Activated CD4-positive, alpha-beta T cell treated with anti-CD3 and anti-CD28 coated beads, Interleukin-2, amount 10 ng/mL, durations not matched to agents 7 days and 5 days (primary cell): ENCODE measurements at places on chromosomes 3 and 15.

DNA sequence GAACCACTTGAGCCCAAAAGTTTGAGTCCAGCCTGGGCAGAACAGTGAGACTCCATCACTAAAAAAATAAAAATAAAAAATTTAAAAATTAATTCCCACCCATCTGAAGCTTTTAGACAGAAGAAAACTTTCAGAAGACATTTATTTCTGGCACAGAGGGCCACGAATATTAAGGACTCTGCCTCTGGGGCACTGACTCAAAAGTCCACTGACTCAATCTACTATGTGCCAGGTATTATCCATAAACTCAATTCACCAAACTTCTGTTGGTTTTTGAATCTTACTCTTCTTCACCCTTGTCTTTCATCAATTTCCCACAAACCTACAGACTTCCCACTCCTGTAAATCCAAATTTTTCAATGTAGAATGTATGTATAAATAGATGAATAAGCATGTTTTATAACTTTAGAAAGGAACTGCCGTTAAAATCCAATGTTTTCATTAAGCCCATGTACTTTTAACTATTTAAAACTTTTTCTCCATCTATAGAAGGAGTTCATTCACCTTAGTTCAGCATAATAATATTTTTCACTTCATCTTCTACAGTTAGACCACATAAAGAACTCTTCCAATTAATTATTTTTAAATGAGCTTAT is 19.9 kb downstream of the ATP13A3 start:
- no peak for DNase-seq

DNA sequence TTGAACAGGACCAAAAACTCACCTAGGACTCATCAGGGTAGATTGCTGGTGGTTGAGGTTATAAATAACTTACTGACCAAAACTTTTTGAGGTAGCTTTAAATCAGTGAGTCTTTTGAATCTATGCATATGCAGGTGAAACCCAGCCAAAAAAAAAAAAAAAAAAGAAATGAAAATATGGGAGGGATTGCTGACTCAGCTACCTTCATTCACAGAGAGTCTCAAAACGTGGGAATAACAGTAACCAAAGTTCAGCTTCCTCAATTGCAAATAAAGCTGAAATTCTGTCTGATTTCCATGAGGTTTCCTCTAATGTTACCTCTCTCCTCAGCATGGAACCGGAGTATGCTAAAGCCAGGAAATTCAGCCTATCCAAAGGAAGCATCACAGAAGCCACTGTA is 95.2 kb upstream of the SEMA6D start:
- DNase-seq, result no peak

GRCh38 chr3:81666502-81667121 is 94.8 kb downstream of the GBE1 start:
- DNase-seq, result no peak

DNA sequence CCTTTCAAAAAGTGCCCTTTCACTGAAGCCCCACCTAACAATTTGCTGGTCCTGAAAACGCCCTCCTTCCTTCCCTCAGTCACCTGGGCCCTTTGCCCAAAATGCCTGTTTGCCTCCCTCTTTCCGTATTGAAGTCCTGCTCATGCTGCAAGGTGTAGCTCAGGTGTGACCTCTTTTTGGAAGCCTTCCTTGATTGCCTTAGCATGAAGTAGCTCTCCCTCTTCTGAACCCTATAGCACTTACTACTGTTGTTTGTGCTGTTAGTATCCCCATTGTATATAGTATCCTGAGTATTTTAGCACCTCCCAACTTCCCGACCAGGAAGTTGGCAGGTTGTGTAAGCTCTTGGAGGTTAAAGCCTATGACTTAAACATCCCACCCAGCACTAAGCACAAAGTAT is 1.7 kb downstream of the PLS1 start:
- no peak for DNase-seq

DNA sequence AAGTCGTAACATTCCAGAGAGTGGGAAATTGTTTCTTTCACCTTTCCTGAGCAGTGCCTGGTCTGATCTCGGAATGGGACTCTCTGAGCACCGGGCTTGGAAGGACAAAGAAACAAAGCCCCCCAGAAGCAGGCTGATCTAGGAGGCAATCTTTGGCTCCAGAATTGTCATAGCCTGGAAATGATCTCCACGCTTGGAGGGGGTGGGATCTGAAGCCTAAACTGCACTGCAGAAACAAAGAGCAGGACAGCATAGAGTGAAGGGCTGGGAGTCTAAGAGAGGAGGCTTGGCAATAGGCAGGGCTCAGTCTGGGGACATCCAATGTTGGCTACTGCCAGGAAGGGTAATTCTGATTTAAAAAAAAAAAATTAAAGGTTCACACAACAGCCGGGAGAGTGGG is 1.9 kb downstream of the CRABP1 start:
- DNase-seq, result no peak

DNA sequence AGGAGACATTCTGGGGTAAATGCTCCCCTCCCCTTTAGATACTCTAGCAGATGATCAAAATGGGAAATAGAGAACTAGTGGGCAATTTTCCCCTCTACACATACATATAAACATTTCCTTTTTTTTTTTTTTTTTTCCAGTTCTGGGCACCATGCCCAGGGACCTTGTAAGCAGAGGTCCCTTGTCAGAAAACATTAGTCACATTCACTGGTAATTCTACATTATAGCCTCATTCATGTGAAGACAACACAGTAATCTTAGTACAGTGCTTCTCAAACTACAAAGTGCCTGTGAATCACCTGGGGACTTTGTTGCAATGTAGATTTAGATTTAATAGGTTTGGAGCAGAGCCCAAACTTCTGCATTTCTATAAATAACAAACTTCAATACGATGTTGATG is 60.1 kb upstream of the ACTC1 start:
- no peak for DNase-seq

DNA sequence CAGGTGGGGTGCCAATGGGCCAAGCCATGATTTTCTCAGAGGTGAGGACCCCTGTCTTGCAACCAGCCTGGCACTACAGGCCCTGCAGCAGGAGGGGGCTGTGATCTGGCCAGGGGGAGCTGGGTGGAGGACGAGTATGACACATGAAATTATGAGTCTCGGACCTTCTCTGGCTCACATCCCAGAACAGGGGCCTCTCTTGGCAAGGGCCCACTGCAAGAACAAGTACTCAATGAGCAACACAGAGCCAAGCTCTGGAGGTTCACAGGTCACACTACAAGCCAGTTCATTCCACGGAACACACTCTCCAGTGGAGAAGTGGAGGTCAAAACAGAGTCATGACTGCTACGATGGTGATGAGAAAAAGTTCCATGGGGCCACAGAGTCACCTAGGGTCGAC is 28.3 kb downstream of the CCDC32 start:
- no peak for DNase-seq

GRCh38 chr3:194775731-194776130 is 90.0 kb downstream of the FAM43A start:
- DNase-seq, result no peak

GRCh38 chr3:58215317-58216025 is 4.7 kb upstream of the DNASE1L3 start:
- no peak for DNase-seq

DNA sequence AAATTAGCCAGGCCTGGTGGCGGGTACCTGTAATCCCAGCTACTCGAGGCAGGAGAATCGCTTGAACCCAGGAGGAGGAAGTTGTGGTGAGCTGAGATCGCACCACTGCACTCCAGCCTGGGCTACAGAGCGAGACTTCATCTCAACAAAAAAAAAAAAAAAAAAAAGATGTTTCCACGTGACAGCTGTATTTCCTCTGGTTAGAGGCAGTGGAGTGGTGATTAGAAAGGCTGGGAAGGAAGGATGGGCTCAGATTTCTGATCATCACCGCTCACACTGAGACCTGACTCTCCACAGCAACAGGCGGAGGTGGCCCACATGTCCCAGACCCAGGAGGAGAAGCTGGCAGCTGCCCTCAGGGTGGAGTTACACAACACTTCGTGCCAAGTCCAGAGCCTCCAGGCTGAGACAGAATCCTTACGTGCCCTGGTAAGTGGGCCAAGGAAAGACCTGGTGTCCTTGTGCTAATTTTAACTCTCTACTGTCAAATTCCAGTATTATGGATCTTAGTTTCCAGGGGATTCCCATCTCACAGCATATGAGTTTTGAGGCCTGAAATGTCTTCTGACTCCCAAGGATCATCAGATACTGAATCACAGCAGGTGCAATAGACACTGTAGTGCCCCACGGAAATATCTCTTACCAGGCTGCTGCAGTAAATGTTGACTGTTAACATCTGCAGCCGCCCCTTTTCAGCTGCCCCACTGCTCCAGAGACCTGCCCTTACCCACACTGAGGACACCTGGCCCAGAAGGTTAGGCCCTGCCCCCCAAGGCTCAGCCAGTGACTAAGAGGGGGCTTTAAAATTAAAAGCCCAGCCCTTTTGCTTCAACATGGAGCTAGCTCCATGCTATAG is 66.9 kb downstream of the BFSP2 start:
- no peak for DNase-seq

- no peak for DNase-seq
These were observed 166.9 kb downstream of the SMAD6 start for GRCh38 chr15:66868918-66869317.

DNA sequence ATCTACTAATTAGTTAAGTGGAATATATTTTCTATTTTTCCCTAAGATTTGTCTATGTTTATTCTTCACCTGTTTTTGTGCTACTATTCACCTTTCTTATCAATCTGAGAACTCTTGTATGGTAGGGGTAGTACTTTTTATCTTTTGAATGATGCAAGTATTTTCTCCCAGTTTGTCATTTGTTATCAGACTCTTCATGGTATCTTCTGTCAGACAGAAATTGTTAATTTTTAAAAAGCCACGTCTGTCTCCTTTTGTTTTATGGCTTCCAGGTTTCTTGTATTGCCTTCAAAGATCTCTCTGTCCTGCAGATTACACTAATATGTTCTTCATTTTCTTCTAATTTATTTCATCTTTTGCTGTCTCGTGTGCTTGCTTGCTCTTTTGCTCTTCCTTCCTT is 184.3 kb downstream of the PCCB start:
- DNase-seq, result no peak

GRCh38 chr3:119322021-119322834 is 28.0 kb downstream of the ARHGAP31 start:
- no peak for DNase-seq

GRCh38 chr3:149224736-149225594 is 3.3 kb upstream of the CP start:
- DNase-seq, result peak; percentile 18

DNA sequence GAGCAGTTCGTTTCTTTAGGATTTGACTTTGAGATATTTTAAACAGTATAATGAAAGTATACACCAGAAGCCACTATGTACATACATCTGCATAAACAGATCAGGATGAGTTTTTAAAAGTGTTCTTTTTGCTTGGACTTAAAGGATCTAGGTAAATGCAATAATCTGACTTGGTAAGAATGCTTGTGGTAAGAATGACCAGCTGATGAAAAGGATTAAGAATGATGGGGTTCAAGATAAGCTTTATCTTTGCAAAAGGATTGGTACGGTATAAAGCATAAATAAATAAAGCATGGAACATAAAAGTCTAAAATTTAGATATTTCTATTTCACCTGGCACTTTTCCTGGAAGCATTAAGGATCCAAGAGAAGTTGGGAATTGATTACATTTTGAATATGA is 9.8 kb upstream of the MME start:
- no peak for DNase-seq

DNA sequence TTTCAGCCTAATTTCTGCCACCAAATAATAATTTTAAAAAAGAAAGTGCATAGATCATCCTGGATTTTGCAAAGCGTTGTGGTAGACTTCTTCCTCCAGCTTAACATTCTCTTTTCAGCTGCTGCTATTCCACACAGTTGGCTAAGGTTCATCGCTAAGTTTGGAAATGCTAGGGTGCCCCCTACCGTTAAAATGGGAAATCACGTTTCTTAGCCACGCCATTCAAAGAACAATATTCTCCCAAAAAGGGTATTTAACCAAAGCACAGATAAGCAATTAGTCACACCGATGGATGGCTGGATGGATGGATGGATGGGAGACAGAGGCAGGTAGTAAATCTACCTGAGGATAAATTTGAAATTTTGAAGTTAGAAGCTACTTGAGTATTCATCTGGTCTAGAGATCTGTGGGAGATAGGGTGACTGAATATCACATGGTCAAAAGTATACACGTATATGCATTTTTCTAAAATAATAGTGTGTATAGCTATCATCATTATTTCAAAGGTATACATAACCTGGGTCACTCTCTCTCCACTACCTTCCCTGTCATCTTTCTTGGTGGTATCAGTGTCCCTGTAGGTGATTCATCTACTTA is 67.2 kb downstream of the EFHB start:
- DNase-seq, result peak; percentile 39

- DNase-seq, result no peak
These were observed 768.6 kb downstream of the ZPLD1 start for GRCh38 chr3:103203441-103203840.

- no peak for DNase-seq
These were observed 75.1 kb downstream of the FAM174B start for GRCh38 chr15:92580521-92580920.

- DNase-seq, result no peak
These were observed 127.5 kb downstream of the RPLP1 start for GRCh38 chr15:69579950-69580618.

GRCh38 chr15:22956978-22957260 is 23.2 kb downstream of the CYFIP1 start:
- DNase-seq, result no peak
